ENCODE measurements at places on chromosomes 1 and 21.

- DNase-seq: peak; percentile 82
These were observed 4.5 kb downstream of the TNFSF4 start for GRCh38 chr1:173202424-173203145.

GRCh38 chr1:106406114-106406513 lies 650.4 kb upstream of the PRMT6 start:
- DNase-seq: no peak

DNA sequence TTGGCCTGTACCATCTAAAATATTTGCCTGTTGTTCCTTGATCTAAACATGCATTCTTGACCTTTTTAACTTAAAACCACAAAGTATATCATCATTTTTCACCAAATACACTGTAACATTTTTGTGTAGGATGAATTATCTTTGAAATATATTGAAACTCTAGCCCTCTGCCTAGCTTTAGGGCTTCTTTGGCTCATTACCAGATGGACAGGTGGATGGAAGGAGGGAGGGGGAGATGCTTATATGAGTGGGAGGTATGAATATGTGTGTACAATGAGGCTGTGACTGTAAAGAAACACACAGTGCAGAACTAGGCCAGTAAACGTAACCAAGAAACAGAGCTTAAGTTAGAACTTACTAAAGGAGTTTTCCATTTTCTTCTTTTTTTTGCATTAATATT lies 118.5 kb downstream of the ESRRG start:
- no peak for DNase-seq

GRCh38 chr1:231508941-231509340 lies 19.5 kb upstream of the TSNAX start:
- DNase-seq: no peak

- DNase-seq: no peak
These were observed 600.8 kb upstream of the CXADR start for GRCh38 chr21:16912075-16912474.

DNA sequence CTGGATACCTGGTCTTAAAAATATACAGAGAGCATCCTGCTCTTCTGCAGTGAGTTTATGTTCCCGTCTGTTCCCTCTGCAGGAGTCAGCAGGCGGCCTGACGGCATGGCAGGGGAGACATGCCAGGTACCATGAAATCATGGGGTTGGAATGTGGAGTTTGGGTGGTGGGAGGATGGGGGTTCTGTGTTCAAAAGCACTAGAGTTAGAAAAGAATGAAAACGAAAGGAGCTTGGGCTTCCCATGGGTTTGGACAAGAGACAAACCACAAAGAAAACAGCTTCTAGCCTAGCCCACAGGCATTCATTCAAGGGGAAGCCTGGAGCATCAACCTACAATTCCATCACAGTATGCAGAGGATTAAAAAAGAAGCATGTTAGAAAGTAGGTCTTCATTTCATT lies 59.9 kb downstream of the WARS2 start:
- peak; percentile 37 for DNase-seq

DNA sequence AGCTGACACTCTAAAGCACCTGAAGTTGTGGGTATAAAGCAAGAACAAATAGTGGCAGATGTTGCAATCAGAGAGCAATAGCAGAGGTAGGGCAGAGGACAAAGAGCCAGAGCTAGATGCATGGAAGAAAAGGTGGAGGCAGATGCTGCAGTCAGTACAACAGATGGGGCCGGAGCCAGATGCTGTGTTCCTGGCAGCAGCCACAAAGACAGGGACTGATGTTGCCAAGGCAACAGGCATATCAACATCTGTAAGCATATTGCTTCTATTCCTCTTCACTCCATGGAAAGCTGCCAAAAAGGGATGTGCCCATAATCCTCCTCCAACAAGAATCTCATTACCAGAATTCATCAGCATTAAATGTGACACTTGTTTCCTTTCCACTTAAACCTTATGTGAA lies 108.0 kb downstream of the TNNI3K start:
- DNase-seq: peak; percentile 8

GRCh38 chr1:1021010-1021919 lies 1.3 kb downstream of the AGRN start:
- peak; percentile 80 for DNase-seq

- DNase-seq: no peak
These were observed 55.9 kb downstream of the MRPS6 start for GRCh38 chr21:34129039-34129891.

- peak; percentile 43 for DNase-seq
These were observed at the start of gene MTMR11 for GRCh38 chr1:149936170-149936991. TSS of gene MTMR11 (minus strand) at chr1:149936879. CDS start at chr1:149936647, 232 bp downstream.

GRCh38 chr1:3651026-3651929 lies 1.0 kb upstream of the TP73 start:
- no peak for DNase-seq

DNA sequence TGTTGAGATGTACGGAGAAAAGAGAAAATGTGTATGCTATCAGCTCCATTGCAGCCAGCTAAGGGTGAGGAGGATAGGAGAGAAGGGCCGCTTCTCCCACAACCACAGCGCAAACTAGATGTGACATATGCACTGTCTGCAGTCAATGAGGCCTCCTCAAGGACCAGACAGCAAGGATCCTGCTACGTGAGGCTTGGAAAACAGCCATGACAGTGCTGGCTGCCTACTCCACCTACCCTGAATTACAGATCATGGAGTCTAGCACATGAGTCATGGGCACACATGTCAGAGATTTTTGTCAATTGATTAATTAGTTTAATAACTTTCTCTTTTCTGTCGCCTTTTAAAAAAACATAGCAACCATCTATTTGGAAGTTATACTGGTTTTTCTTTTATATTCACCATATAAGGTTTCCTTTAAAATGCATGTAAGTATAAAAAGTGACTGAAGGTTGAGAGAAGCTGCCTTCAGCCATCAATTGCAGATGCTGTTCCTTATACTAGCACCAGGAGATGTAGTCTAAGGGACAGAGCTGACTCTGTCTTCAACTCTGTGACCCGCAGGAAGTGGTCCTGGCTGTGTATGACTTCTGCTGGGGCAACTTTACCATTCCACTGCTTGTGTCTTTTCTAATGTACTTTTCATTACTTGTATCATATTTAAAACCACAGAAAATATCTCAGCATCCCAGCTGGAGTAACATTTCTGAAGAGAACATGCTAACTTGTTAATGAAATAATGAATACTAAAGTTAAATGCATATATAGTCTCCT lies 3.1 kb downstream of the VPS26C start:
- no peak for DNase-seq

DNA sequence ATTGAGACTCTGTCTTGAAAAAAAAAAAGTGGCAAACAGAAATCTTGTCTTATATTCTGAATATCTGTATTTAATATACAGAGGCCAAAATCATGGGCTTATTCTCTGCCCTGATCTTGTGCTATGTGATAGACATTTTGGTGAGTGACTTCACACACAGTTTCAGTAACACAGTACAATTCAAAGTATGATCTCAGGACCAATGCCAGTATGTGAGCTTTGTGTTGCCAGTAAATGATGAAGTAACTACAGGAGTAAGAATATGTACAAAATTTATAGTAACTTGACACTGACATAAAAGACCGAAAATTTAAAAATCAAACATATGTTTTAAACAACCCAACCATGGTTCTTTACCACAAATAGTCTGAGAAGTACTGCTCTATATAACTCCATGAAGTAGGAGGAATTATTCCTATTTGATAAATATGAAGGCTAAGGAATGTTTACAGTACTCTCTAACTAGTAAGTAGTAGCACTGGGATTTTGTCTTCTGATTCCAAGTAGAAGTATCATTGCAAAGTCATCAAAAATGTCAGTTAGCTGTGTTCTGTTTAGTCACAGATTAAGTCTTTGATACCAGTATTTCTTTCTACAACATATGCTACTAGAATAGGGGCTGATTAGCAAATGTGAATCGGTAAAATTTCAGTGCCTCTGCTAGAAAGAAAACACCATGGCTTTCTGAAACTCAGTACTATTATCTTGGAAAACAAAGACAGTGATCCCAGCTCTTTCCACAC lies 25.3 kb downstream of the DPH5 start:
- peak; percentile 61 for DNase-seq

DNA sequence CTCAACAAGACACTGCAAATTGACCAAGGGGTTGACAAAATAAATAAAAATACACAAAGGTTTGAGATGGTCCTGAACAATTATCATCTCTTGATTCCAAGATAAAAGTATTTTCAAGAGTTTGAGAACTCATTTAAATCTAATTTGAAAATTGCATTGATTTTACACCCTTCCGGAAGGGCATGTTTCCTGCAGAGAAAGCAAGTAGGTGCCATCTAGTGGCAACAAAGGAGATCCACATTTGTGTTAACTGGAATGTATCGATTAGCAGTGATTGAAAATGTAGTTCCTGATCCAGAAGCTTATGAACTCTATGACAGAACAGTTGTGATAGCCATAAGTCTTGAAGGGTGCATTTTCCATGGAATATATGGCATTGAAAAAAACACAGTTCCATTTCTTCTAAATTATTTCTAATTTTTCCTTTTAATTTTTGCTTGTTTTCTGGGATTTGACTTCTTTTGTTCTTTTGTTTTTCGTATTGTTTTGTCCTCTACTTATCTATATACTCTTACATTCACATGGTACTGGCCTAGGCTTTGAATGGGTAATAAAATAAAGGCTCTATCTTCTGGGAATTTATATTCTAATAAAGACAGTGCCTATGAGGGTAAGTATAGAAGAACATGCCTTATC lies 143.7 kb downstream of the DNM3 start:
- DNase-seq: peak; percentile 41

- peak; percentile 72 for DNase-seq
These were observed 221.3 kb downstream of the MRPL39 start for GRCh38 chr21:25385911-25386474.

- DNase-seq: no peak
These were observed 602 bp upstream of the RIMKLA start for GRCh38 chr1:42379794-42380585.

DNA sequence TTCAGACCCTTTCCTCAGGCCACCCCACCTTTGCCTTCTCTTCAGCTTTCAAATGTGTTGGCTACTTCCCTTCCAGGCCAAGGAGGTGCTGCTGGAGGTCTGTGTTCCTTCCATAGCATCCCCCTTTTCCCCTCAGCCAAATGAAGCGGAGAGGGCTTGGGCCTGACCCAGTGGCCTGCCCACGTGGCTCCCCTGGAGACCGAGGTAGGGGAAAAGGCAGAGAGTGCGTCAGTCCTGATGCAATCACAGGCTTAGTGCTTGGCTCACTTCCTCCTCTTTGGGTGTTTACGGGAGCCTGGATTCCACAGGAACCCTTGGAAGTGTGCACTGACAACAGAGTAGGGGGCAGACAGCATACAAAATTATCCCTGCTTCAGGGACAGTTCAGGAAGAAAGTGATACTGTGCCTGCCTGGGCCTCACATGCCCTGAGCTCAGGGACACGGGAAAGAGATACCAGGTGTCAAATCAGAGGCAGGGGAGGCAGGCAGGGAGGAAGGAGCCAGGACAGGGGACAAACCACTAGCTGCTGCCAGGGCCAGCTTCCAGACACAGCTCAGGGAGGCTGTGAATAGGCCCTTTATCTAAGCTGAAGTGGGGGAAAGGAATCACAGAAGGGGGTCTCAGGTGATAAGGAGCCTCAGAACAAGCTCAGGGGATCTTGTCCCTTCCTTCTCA lies 16.6 kb upstream of the PTP4A2 start:
- peak; percentile 42 for DNase-seq

Measured in OCI-M1 (cell line).